Stimulated activated CD4-positive, alpha-beta T cell treated with anti-CD3 and anti-CD28 coated beads, Interleukin-4, amount 100 ng/mL, for 24 hours (primary cell): ENCODE measurements at places on chromosomes 6 and 20.

GRCh38 chr6:42294759-42295158 lies 77.1 kb upstream of the MRPS10 start:
- DNase-seq, result no peak

- DNase-seq, result no peak
Observed at GRCh38 chr6:108275976-108276375, 15.1 kb upstream of the SNX3 start.

- no peak for DNase-seq
Observed at GRCh38 chr6:1893470-1894130, 283.9 kb downstream of the FOXC1 start.

DNA sequence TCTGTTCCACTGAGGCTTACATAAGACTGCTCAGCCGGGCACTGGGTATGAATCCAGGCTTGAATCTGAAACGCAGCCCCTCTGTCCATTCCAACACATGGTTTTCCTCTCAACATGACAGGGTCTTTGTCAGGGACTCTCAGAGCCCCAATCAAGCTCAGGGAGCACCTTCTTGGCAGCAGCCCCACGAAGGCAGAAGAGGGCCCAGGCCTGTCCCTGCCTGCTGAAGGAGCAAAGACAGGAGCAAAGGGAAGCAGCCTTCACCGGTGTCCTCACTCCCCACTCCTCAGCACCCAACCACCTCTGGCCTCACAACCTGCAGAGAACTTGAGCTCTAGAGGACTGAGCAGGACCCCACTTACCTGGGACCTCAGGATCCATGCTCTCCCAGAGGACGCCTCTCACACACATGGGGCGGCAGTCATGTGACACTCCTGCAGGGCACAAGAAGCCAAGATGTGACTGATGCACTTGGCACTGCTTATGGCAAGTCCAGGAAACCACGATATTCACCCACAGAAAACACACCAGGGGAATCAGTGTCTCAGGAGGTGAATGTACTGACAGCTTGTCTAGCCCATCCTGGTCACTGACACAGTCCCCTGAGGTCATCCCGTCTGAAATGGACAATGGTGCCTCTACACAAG lies 4.3 kb downstream of the SNHG17 start:
- DNase-seq, result no peak

DNA sequence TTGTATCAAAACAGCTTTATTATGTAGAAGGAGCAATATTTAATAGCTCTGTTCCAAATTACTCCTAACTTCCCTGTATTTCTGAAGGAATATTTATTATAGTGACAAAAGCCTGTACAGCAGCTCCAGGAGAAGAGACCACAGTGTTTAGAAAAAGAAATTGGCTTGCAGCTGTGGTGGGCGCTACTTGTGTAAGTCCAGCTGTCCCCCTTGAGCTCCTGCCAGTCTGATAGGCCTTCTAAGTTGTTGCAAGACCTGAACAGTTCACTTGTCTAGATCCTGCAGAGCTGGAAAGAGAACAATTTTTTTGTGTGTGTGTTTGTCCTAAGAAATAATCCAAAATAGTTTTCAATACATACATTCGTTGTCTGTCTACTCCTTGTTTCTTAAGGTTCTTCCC lies 86.6 kb downstream of the JARID2 start:
- DNase-seq, result no peak

DNA sequence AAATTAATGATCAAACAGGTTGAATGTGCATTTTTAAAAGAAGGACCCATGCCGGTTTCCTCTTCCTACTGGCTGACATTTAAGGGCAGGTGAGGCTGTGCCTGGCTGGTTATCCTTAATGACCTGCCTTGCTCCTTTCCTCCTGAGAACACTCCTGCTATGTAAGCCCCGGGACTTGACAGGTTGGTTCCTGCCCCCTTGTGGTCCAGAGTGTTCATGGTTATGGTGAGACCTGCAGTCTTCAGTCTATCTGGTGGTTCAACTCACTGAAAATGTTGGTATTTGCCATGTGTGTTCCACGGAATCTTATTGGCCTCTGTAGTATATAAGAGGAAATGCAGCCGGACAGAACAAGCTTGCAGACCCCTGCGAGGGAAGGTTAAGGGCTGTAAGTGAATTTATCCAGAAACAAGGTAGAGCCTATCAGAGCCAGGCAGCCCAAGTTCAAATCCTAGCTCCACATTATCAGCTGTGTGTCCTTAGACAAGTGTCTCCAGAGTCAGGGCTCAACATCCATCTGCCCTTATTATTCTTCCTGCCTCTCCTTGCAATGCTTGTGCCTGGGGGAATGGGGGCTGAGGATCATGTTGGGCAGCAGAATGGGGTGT lies 5.2 kb upstream of the BPIFA3 start:
- DNase-seq, result peak; percentile 11

DNA sequence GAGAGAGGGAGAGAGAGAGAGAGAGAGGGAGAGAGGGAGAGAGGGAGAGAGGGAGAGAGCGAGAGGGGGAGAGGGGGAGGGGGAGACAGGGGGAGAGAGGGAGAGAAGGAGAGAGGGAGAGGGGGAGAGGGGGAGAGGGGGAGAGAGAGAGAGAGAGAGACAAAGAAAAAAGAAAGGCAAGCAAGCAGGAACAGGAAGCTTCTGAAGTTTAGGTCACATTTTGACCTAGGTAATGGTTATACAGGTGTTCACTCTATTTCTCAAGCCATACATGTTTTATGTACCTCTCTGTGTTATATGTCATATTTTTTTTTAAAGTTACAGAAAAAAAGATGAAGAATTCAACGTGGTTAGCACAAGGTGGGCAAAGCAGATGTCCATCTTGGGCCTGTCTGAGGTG lies 9.4 kb downstream of the NHSL1 start:
- DNase-seq, result no peak

- DNase-seq, result no peak
Observed at GRCh38 chr6:7750197-7750596, 24.3 kb downstream of the BMP6 start.

DNA sequence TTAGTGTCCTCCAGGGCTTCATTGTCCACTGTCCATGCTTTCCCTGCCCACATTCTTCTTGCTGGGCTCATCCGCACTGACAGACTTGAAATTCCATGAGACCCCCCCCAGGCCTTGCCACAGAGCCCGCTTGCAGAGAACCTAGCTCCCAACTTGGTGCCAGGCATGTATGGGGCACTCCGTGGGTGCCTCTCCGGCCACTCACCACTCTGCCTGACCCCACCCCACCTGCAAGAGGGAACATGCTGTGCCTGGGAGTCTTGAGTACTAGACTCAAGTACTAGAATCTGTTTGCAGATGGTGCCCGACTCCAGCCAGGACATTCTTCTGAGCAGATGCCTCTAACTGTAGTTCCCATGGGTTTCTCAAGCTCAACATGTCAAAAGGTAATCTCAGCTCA lies 47.9 kb downstream of the TRERF1 start:
- DNase-seq, result no peak

GRCh38 chr6:2503816-2504494 lies 246.8 kb downstream of the MYLK4 start:
- DNase-seq, result no peak

DNA sequence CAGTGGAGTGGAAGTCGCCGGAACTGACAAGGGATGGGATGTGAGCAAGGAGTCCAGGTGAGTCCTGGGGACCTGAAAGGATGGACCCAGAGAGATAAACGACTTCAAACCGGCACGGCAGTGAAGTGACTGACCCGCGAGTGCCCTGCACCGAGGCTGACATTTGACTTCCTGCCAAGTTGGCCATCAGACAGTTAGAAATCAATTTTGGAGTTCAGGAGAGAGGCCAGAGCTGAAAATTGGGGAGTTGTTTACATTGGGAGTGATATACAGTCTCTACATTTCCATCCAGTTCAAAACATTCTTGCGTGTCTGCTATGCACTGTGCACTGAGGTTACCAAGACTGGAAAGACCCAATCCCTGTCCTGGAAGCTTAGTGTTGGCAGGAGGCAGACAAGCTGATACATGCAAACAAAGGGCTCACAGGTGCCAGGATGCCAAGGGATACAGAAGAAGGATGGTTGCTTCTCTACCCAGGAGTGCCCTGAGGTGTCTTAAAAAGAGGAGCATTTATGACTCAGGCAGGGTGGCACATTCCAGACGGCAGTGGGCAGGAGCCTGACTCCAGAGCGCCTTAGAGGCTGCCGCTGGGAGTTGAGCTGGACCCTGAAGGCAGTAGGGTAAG lies 186.6 kb downstream of the MTHFD1L start:
- no peak for DNase-seq

DNA sequence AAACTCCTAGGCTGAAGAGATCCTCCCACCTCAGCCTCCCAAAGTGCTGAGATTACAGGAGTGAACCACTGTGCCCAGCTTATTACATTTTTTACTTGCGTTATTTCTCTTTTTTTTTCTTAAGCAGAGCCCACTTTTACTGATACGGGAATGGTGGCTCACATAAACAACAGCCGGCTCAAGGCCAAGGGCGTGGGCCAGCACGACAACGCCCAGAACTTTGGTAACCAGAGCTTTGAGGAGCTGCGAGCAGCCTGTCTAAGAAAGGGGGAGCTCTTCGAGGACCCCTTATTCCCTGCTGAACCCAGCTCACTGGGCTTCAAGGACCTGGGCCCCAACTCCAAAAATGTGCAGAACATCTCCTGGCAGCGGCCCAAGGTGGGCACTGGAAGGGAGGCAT lies 10.5 kb downstream of the CAPN11 start:
- DNase-seq, result no peak

DNA sequence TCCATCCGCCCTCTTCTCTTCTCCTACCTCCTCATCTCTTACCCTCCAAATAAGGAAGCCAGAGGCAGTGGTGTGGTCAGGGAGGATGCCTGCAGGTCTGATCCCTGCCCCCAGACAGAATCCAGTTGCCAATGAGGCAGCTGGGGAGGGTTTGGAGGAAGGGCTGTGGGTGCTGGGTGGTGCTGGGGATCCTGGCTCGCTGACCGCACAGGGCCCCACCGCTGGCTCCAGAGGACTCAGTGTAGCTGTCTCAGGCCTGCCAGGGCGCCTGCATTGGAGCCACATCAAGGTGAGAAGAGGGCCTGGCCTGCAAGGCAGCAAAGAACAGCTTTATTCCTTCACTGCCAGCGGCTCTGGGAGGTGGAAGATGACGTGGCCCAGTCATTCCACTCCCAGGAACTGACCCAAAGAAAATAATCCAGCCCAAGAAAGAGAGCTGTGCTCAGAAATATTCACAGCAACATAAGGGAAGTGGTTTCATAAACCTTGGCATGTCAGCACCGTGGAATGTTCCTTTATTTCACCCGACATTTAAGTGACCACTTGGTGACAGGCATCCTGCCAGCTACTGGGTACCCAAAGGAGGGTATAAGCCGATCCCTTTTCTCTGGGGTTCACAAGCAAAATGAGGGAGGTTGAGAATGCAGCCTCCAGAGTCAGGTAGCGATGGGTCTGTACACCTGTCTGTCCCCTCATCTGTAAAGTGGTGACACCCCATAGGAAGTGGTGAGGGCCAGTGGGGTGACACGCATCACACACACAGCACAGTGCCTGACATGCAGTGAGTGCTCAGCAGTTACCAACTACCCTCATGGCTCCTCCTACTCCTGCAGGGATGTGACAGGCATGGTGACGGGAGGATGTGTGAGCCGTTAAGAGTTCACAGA lies 125.1 kb downstream of the SNX5 start:
- DNase-seq, result peak; percentile 8

DNA sequence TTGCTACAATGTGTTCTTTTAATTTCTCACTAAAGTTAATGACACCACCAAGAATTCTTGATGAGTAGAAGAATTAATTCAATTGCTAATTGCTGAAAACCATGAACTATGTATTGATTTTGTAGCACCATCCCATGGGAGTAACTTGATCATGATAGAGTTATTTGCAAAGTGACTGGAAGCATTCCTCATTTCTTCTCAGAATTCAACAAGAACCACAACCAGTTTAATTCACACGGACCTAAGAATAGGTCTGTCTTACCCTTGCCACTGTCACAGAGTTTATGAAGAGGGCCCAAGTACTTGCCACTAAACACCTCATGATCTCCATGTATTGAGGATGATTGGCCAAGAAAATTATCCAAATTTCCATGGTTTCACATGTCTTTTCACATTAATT lies 222.2 kb downstream of the TMEM242 start:
- no peak for DNase-seq

DNA sequence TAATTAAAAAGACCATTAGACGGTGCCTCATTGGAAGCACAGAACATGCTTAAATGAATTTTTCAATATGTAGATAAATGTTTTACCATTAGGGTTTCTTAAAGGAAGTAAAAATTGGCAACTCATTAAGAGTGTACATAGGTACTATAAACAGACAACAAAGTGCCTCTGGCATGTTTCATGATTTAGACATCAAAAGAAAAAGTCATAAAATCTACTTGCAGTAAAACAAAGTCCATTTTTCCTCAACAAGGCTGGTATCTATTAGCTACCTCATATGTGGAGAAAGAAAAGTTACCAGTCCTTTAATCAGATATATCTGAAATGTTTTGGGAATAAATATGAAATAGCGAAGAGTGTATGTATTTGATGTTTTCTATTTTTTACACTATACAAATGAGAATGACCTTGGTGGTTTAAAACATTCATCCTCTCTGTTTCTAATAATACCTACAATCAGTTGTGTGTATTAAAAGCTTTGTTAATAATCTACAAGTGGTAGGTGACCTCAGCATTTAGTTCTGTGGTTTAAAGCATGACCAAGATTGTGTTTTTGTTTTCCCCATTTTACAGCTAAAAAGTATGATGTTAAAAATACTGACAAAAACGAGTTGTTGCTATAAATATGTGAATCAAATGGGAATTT lies 87.5 kb downstream of the HDGFL1 start:
- no peak for DNase-seq

DNA sequence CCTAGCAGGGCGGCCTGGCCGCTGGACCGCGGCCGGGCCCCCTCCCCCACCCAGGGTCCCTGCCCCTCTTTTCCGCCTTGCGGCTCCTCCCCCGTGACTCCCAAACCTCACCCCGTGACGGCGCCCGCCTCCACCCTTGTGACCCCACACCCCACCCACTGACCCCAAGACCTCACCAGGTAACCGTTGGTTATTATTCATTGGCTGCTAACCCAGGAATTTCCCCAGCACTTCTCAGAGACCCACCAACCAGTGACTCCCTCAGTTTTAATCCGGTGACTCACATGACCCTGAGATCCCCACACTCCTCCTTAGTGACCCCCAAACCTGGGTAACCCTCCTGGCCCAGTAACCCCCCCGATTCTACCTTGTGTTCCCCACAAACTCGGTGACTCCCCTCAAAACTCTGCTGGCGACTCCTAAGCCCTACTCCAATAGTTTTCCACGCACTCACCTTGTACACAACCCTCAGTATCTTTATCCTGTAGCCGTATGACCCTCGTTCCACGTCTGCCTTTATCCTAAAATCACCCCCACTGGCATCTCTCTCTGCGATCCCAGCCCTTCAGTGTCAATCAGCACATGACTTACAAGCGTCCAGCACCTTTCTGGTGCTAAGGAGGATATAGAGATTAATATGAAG lies 534 bp downstream of the ZNF76 start:
- DNase-seq, result peak; percentile 72

GRCh38 chr6:105024803-105025202 lies 67.9 kb downstream of the LIN28B start:
- no peak for DNase-seq

DNA sequence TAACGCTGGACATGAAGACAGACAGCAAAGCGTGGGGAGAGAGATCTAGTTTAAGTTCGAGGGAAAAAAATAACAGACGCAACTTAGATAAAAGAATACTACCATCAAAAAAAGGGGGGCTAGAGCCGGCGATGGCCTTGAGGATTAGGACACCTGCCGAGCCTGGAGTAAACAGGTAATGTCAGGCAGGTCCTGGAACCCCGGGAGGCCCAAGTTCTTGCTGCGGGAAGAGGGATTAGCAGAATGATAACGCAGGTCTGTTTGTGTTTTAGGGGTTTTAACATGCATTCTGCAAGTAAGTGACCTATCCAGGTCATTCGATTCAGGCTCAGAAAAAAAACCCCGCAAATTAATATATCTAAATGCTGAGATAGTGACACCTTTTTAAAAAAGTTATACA lies 754 bp upstream of the TMEM170B start:
- DNase-seq, result no peak
